Cerebellar nuclear complex (tissue), 1 donor: ENCODE measurements at places on chromosomes 16 and 17.

DNA sequence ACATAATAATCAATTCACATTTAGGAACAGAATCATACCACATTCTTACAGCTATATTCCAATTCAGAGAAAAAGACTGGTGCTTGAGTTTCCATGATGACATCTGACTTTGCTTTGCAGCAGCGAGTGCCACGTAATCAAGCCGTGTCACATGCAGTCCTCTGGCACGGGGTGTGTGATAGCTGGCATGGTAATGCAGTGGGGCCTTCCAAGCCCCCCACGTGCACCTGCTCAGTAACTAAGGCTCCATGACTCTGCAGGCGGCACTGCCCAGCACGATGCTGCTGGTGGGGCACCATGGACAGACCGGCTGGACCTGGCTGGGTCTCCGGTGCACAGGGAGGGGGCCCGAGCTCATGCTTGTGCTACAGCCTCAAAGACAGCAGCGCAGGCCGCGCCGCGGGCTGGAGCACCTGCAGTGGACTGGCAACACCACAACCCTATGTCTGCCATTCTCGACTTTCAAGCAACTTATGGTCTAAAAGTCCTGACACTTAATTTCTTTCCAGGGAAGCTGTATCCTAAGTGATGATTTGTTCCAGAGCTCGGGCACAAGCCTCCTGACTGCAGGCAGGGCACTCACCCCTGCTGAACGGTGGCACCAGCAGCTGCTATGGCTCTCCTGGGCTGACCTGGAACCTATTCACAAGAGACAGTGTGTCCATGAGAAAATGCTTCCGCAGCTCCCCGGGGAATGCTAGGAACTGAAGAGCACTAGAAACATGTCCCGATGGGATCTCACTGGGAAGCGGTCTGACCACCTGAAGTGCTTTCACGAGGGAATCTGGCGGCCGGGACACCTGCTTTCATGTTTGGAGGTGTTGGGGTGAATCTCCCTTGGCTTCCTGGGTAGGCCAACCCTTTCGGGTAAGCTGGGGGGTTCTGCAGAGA lies 99.5 kb upstream of the DNAH17 start:
- DNase-seq = peak; percentile 27

DNA sequence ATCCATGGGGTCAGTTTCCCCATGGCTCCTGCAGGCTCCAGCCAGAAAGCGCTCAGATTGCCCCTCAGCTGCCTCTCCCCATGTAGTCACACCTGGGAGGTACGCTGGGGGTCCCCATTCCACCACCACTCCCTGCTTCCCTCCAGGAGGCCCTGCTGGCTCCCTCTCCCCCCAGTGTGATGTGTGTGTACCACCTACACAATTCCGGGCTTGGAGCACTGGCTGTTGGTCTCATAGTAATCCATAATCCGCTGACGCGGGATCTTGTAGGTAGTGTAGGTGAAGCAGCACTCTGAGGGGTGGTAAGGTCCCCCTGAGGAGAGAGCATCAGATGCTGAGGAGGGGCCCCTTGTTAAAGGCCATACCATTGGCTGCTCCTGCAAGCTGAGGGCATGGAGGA lies 2.4 kb downstream of the CCL14 start:
- no peak for DNase-seq

DNA sequence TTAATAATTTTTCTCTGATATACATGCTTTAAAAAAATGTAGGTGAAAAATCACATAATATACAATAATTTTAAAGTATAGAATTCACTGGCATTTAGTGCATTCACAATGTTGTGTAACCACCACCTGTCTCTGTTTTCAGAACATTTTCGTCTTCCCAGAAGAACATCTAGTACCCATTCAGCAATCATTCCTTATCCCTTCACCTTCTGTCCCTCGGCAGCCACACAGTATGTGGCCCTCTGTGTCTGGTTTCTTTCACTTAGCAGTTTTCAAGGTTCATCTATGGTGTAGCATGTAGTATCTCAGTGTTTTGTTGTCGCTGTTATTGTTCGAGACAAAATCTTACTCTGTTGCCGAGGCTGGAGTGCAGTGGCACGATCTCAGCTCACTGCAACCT lies 33.6 kb downstream of the PRPSAP2 start:
- no peak for DNase-seq

- DNase-seq = no peak
Observed at GRCh38 chr16:17078931-17079631, 391.7 kb downstream of the XYLT1 start.

DNA sequence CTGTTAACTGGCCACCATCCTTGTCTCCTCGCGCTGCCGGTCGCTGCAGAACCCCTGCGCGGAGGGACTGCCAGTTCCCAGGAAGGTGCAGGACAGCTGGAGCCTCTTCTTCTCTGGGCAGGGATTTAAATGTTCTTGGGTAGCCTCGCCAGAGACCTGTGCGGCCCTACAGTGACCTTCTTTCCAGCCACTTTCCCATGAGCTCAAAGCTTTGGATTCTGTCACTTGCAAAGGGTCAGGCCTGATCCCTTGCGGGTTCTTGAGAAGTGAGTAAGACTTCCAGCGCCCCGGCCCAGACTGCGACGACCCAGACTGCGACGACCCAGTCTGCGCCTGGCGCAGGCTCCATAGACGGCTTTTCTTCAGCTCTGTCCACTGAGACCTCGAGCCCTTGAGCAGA lies 1.4 kb upstream of the SLFN5 start:
- DNase-seq = no peak

- no peak for DNase-seq
Observed at GRCh38 chr17:55294042-55294751, 29.4 kb downstream of the HLF start.

GRCh38 chr16:64773638-64774037 lies 348.2 kb downstream of the CDH11 start:
- DNase-seq = no peak

DNA sequence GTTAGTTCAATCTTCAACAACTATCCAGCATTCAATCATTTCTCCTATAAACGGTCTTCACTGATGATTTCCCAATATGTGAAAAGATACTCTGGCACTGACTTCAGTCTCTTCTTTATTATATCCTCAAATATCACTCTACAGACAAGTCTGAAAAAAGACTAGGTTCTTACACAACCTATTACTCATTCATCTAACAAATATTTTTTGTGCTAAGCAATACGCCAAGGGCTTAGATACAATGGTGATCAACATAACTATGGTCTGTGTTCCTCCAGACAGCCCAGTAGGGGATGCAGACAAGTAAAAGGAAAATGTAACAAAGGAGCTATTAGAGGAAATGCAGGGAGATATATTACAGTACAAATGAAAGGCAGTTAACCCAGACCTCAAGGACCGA lies 63.9 kb downstream of the MYO1D start:
- no peak for DNase-seq

DNA sequence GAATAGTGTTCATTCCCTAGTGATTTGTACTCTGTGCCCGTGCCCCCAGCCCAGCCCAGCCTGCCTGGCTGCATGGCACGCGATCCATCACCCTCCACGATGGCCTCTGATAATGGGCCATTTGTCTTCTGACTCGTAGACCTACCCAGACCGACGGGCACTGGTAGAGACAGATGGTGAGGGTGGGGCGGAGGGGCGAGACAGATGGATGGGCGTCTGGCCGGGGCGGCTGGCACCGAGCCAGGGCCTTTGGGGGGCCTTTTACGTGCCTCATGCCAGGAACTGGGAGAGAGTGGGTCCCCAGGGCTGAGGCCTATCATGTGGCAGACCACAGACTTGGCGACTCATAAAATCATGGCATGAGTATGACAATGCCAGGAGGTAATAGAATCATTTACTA lies 25.4 kb downstream of the CRHR1 start:
- no peak for DNase-seq

DNA sequence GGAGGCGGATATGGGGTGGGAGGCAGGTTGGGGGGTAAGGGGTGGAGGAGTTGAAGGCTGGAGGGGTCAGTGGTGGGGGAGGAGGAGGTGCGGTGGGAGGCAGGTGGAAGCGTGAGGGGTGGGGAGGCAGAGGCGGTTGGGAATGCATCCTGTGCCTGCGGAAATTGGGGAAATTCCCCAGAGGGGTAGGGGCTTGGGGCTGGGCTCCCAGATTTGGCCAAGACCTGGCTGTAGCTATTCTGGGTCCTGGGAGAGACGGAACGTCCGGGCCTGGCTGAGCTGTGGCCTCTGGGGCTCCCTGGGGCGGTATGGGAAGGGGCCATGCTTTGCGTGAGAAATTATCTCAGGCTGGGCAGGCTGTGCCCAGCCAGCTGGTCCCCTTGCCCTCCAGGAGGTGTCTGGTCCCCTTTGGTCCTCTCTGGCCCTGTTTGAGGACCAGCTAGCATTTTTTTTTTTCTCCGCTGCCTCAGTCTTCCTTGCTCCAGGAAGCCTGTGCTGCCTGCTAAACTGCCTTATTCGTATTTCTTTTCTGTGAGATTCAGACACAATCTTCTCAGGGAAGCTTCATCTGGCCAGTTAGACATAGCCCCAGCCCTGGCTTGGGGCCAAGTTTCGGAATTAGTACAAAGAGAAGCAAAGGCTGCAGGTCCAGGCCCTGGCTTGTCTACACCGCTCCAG lies 7.3 kb upstream of the TRPV2 start:
- no peak for DNase-seq

- DNase-seq = no peak
Observed at GRCh38 chr17:50475362-50475761, 3.3 kb upstream of the RSAD1 start.

- DNase-seq = no peak
Observed at GRCh38 chr17:81090361-81091136, 55.6 kb downstream of the BAIAP2 start.

- no peak for DNase-seq
Observed at GRCh38 chr17:33964344-33964979, 290.6 kb upstream of the CCL2 start.

- DNase-seq = no peak
Observed at GRCh38 chr17:67244431-67245072, 444 bp downstream of the HELZ start.

- no peak for DNase-seq
Observed at GRCh38 chr17:6435968-6436367, 1.0 kb upstream of the AIPL1 start.

GRCh38 chr16:81526935-81527334 lies 82.3 kb downstream of the CMIP start:
- no peak for DNase-seq

GRCh38 chr17:27504188-27504995 lies 48.1 kb downstream of the KSR1 start:
- no peak for DNase-seq

DNA sequence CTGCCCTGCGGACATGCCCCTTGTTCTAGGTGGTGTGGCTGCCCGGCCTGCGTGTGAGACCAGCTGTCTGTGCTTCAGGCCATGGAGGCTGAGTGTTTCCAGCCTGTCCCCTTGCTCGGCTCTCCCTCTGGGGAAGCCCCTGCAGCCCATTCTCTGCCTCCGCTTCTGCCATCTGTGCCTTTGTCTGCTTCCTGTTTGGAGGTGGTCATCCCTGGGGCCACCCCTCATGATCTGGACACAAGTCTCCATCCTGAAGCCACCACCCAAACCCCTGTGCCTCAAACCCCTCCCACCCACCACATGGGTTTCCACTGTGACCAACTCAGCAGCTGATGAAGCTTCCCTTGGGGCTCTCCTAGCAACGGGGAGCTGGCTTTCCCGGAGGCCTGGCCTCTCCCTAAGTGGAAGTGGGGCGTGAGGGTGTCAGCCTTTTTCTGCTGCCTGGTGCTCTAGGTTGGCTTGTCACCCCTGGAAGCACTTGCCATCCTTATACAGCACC lies 184.9 kb downstream of the SEC14L1 start:
- DNase-seq = no peak
